Activated naive CD4-positive, alpha-beta T cell treated with anti-CD3 and anti-CD28 coated beads, Interleukin-2, amount 50 U/mL, for 16 hours (primary cell): ENCODE measurements at places on chromosomes 4 and X.

DNA sequence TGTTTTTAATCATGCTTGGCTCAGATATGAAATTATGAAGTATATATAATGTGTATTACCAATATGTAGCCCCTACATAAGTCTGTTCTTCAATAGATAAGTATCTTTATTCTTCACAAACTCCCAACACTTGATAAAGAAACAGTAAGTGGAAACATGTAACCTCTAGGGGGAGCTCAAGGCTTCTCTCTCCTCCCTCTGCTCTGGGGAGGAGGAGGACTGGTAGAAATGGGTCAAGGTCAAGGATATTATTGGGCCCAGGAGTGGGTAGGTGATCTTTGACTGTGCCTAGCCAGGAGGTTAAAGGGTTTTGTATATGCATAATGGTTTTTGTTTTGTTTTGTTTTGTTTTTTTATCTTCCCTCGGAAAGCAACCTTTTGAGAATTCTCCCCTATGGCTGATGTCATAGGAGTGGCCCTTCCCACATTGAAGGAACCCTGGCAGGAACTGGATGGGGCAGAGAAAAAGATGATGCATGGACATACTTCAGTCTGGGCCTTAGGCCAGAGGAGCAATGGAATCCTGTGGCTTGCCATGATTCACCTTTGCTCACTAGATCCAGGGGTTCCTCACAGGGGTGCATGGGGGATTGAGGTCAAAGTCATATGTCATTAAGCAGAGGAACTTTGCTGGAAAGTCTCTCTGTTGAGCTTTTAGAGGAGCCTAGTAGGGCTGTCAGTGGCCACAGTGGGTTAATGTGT is 460.3 kb downstream of the MID1IP1 start:
- no peak for DNase-seq

DNA sequence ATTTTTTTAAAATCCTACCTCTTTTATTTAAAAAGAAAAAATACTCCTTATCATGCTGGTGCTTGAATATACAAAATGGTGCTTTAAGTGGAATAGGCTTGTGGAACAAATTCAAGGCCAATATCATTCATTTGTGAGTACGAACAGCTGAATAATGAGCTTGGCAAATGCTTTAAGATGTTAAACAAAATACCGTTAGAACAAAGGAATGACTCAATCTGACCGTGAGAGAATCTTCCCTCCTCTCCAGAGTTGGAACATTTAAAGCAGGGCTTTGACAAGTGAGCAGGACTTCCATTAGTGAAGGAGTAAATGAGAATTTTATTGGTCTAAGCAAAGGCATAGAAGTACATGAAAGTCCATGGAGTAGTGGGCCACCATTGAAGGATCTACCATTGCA is 74.5 kb downstream of the DCLK2 start:
- no peak for DNase-seq

DNA sequence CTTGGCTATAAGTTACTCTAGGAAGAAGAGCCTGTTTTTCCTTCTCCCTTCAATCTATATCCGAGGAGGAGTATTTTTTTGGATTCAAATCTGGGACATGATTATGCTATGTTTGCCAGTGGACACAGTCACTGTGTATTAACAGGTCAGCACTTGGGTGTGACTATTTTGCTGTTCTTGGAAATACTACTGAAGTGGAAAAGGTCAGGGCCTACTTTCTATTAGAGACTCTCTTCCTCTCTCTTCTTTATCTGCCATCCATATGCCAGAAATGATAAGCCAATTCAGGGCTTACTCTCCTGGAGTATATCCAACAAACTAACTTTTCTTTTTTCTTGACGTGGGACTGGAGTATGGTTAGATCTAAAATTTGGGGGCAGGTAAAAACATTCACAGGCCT is 40.5 kb downstream of the MID1IP1 start:
- no peak for DNase-seq

GRCh38 chr4:74625981-74626380 is 168.3 kb downstream of the BTC start:
- DNase-seq: no peak
